Foreskin keratinocyte (primary cell): ENCODE measurements at places on chromosomes 4 and X. TPM values are rescaled to one million over a fixed set of nuclear protein-coding genes. Genes with fewer than 3 reads are reported as not detected.

DNA sequence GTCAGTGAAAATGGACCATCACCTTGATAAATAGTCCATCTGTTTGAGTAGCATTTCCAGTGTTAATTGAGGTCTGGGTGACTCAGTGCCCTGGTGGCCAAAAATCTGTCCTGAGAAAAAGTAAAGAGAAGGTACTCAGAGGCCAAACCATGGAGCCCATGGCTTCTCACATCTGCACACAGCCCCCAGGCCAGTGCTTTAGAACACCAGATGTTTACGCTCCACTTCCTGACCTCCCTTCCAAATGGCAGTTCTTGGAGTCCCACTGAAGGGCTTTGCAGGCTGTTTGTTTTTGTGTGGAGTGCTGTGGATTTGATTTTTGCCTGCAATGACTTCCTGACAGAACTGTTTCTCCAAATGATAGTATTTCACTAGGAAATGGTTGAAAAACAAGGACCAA, 60.2 kb upstream of the GPC4 start:
- DNase-seq: no peak

Gene TNMD
- not detected in 2 replicates for polyA plus RNA-seq

DNA sequence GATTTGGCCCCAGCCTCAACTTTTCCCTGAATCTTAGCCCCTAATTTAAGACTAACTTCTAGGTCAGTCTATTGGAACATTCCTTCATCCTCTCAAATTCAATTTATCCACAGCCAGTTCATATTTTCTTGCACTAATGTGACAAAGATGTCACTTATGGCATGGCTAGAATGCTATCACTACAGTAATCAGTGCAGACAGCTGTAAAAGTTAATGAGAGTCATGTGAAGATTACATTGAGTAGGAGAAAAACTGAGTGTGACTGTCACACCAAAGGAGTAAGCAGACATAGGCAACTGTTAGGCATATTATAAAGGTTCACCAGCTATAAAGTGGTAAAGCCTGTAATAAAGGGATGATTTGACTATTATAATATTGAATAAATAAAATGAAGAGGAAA, 42.6 kb downstream of the GABRG1 start:
- no peak for DNase-seq

DNA sequence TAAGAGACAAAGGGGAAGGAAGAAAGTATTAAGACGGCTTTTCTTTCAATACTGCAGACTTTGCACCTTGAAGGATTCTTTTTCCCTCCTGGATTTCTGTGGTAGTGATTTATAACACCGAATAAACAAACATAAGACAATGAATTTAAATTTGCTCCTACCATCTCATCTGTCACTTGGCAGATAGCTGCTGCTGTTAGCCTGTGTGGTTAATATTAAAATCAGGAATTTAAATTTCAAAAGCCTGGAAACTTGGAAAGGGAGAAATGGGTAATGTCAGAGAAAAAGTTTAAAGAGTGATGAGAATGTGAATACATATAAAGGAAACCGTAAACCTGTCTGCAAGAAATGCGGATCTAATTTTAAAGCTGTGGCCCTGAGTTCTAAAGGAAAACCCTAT, 3.4 kb downstream of the FAM149A start:
- DNase-seq: no peak

- no peak for DNase-seq
Observed at GRCh38 chr4:90415116-90415515, 287.9 kb downstream of the CCSER1 start.

Gene CENPC
- polyA plus RNA-seq: 2.4 and 3.3 TPM in 2 replicates

DNA sequence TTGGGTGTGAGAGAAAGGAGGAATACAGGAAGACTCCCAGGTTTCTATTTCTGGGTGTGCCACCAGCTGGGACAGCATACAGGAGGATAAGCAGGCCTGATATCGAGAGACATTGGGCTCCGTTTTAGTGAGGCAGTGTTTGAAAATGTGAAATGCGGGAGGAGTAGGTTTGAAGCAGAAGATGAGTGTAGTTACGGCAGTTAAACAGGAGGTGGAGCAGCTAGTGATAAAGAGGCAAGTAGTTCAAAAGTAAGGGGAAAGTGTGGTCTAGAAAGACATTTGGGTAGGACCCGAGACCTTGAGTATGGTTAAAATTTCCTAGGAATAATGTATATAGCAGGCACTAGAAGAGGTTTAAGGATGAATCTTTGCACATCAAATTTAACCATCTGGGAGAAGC, 42.4 kb downstream of the DCUN1D4 start:
- peak; percentile 12 for DNase-seq

Gene BST1
- 3.4 and 4.3 TPM in 2 replicates for polyA plus RNA-seq

DNA sequence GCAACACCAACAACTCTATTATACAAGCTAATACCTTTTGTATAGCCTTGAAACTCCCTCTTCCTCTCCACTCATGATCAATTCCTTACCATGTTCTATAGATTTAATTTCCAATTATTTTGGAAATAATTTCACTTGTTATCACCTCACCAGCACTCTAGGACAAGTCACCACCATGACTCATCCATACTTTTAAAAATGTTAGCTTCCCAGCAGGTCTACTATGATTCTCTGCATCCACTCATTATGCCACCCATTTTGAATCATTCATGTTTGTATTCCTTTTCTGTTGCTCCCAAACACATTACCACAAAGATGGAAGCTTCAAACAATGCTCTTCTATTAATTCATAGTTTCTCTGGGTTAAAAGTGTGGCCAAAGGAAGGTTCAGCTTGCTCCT, 469.6 kb downstream of the PDGFC start:
- DNase-seq: no peak

- DNase-seq: no peak
Observed at GRCh38 chr4:157221895-157222770, 1.6 kb downstream of the GRIA2 start.

DNA sequence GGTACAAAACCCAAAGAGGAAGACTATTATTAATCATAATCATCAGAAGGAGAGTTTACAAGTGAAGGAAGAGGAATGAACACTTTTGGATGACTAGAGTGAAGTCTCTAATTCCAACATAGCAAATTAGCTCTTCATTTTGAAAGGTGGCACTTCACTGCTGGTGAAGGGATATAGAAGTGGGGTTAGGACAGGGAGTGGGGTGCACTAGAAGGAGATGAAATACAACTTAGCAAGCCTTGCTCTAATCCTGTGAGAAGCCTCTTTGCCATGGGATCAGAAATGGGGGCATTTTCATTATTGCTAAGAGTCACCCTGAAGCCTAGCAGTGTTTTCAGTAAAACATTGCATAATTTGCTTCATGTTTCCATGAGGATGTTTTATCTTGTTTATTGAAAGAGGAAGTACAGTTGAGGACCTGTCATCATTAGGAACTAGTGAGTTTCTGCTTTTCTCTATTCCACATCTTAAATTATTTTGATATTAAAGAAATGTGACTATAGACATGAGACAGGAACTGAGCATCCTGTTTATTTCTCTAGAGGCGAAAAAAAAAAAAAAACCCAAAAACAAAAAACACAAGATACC, 9.3 kb upstream of the GRPR start:
- no peak for DNase-seq

Gene C4orf51
- not detected in 2 replicates for polyA plus RNA-seq

DNA sequence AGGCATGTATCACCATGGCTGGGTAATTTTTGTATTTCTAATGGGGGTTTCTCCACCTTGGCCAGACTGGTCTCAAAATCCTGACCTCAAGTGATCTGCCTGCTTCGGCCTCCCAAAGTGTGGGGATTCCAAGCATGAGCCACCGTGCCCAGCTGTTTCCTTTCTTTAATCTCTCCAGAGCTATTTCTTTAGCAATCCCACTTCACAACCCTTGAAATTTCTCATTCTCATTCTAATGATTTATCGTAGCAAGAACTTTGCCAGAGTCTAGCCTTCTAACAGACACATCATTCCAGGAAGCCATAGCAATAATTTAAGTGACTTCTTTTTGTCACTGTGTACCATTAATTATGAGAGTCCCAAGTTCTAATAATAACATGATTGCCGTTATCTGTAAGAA, 68.6 kb downstream of the RXFP1 start:
- no peak for DNase-seq

Gene CDX4
- polyA plus RNA-seq: not detected in 2 replicates

DNA sequence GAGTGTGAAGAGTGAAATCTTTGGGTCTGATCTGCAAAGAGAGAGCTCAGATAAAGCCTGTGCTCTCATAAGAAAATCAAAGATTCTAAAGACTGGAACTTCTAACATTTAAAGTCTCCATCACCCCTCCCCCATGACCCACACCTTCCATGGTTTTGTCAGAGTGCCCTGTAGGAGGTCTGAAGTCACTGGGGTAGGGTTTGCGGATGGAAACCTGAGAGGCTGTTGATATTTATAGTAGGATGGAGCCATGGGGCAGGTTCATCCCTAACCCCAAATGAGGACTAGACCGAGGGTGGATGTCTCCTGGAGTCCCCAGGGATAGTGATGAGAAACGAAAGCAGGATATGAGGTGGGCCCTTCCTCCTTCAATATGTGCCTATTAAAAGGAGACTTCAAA, 28.4 kb upstream of the NLGN4X start:
- DNase-seq: no peak

DNA sequence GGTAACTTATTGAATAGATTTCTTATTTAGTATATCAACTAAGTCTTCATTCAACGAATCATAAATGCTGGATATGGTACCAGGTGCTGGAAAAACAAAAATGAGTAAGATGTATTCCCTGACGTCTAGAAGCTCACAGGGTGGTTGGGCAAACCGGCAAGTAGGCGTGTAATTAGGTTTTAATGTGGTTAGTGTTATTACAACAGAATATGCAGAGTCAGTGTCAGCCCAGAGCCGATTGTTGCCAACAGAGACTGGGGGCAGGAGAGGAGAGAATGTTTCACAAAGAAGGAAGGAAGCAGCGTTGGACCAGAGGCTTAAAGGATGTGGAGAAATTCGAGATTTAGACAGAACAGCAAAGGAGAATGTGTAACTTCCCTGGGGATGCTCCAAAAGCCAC, 111.7 kb downstream of the TENM3 start:
- DNase-seq: no peak

Gene SPANXN2
- not detected in 2 replicates for polyA plus RNA-seq

DNA sequence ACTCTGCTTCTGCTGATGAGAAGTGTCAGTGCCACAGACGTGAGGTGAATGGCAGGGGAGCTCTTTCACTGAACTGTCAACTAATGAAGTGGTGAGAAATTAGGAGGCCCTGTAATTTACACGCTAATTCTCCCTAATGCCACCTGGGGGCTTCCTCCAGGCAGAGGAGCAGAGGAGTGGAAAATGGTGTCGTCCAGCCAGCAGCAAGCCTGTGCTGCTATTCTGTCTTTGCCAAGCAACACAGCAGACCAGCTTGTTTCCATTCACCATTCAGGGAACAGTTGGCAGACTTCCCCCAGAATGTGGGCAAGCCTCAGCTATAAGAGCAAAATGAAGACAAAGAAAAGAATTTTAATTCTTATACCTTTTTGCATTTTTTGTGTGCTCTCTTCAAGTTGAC, 245.2 kb upstream of the TET2 start:
- peak; percentile 20 for DNase-seq

- peak; percentile 67 for DNase-seq
Observed at GRCh38 chr4:151948351-151949016, 187.7 kb upstream of the GATB start.

DNA sequence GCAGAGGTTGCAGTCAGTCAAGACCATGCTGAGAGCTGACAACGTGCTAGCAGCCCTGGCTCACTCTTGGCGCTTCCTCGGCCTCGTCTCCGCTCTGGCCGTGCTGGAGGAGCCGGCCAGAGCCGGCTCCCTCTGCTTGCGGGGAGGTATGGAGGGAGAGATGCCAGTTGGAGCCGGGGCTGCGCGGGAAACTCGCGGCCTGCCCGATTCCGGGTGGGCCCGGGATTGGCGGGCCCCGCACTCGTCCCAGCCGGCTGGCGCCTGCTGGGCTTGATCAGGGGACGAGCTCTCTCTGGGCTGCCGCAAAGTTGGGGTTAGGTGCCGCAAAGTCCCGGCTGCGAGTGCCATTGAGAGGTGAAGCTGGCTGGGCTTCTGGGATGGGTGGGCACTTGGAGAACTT, 27.8 kb upstream of the SHISA3 start:
- DNase-seq: no peak

Gene SSX1
- polyA plus RNA-seq: not detected in 2 replicates

Gene DCAF8L2
- polyA plus RNA-seq: not detected in 2 replicates

DNA sequence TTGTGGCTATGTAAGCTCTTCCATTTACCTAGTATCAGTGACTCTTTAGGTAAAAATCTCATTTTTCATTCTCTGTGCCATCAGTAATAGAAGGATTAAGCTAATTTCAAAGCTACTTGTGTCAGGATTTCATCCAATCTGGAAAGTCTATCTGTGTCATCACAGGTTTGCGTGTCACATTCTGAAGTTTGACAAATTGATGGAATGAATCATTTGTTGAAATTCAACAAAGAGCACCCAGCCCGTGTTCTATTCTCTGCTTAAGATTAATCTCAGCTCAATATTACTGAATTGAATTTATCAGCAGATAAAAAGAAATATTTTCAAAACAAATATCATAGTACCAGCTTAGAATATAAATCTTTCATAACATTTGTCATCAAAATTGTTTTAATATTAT, 35.8 kb downstream of the LANCL3 start:
- DNase-seq: peak; percentile 6
